ENCODE measurements at places on chromosomes 13 and 19. TPM values are rescaled to one million over a fixed set of nuclear protein-coding genes. Genes with fewer than 3 reads are reported as not detected.

DNA sequence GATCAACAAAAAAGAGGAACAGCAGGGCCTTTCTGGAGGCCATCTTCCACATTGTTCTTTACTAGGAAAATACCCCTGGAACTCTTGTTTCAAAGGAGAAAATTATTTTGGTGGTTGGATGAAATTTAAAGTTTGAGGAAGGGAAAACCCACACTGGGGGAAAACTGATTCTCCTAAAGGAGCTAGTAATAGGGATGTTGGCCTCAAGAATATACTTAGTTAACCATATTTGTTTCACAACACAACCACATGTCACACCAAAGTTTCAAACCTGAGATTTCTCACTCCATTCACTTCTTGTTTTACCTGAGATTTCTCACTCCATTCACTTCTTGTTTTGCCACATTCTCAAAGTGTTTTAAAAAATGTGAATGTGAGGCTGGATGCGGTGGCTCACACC lies 2.8 kb upstream of the EPSTI1 start:
- DNase-seq: no peak

DNA sequence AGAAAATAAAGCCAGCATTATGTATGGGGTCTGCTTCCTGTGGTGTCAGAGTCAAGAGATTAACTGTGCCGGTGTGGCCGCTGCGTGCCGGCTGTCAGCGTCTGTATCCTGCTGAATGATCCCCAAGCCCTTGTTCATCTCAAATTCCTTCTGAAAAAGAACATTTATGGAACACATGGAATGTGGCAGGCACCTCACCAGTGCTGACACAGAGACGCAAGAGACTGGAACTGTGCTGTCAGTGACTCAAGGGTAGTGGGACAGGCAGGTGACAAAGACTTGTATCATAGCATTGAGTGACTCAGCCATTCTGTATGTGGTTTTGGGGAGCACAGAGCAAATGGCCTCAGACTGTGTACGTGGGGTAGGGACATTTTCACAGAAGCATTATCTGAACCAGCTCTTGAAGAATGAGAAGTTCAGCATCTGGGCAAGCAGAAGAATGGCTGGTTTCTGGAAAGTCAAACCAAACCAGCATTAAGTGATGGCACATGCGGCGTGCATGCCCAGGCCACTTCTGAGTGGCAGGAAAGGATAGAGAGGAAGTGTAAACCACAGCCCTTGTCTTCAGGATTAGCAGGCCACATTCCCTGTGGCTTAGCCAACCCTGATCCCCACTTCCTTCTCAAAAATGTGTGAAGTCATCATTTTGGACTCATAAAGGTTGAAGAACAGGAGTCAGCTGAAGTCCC lies 54.0 kb upstream of the IRS2 start:
- no peak for DNase-seq

DNA sequence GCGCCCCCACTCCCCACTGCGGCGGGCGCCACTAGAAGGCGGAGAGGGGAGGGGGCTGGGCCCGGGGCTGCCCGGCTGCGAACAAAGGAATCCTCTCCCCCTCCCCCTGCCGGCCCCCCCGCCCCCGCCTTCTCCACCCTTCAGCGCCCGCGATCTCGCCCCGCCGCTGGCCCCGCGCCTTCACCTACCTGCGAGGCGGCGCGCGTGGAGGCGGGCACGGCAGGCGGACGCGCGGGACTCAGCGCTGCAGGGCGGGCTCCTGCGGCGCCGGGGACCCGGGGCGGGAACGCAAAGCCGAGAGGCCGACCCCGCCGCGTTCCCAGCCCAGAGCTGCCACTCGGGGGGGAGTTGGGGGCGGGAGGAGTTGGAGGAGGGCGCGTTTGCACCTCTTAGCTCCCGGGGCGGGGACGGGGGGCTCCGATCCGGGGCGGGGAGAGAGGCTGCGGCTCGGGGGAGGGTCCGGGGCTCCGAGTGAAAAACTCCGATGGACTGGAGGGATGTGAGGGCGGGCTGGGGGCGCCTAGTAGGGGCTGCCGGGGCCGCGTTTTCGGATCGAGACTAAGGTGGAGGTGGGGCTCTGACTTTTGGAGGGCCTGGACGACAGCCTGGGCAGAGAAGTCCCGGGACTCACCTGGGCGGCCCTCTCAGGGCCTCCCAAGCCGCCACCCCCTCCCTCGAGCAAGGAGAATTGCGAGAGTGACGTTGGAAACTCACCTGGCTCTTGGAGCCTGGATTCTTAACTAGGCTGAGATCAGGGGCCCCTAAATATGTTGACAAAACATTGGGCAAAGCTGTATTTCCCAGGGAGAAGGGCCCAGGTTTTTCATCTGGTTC lies at the start of gene FBN3:
Gene FBN3 (minus strand): TSS at position 332 of the 834 bp plus-strand sequence. CDS start 2,112 bp downstream, outside the sequence.
- DNase-seq: no peak

- DNase-seq: no peak
Measured at GRCh38 chr13:110560601-110561343, 750 bp downstream of the RAB20 start.

The IGSF23 gene
- not detected for total RNA-seq

The CCDC8 gene
- total RNA-seq: not detected

DNA sequence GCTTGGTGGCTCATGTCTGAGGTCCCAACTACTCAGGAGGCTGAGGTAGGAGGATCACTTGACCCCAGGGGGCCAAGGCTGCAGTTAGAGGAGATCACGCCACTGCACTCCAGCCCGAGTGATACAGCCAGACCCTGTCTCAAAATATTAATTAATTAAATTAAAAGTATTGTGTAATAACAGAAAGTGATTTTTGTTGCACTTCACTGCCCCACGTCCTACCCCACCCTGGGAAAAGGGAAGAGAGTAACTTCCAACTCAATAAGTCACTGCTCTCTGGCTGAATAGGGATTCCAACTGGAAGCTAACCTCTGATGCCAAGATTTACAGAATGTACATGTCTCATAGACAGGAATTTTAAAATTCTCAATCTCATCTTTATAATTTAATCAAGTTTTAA lies 47.2 kb downstream of the ZNF611 start:
- no peak for DNase-seq

The ZNF28 gene
- 27.2 TPM for total RNA-seq

GRCh38 chr13:48448285-48448958 lies 35.5 kb upstream of the LPAR6 start:
- DNase-seq: no peak

- no peak for DNase-seq
Measured at GRCh38 chr13:48443442-48444208, 30.7 kb upstream of the LPAR6 start.

- peak; percentile 92 for DNase-seq
Measured at GRCh38 chr19:39406656-39407409, at the start of gene ZFP36. Gene ZFP36, plus strand, starts transcription at chr19:39406847. Its CDS starts 58 bp downstream, at chr19:39406905.

GRCh38 chr19:12847159-12848139 lies 9.1 kb downstream of the MAST1 start:
- DNase-seq: peak; percentile 94

- no peak for DNase-seq
Measured at GRCh38 chr13:23592596-23592995, 22.4 kb downstream of the TNFRSF19 start.

The CYSLTR2 gene
- total RNA-seq: not detected

The LILRB1 gene
- total RNA-seq: not detected

The RPL18 gene
- 1,224 TPM for total RNA-seq

The ARHGEF7 gene
- 17.7 TPM for total RNA-seq

DNA sequence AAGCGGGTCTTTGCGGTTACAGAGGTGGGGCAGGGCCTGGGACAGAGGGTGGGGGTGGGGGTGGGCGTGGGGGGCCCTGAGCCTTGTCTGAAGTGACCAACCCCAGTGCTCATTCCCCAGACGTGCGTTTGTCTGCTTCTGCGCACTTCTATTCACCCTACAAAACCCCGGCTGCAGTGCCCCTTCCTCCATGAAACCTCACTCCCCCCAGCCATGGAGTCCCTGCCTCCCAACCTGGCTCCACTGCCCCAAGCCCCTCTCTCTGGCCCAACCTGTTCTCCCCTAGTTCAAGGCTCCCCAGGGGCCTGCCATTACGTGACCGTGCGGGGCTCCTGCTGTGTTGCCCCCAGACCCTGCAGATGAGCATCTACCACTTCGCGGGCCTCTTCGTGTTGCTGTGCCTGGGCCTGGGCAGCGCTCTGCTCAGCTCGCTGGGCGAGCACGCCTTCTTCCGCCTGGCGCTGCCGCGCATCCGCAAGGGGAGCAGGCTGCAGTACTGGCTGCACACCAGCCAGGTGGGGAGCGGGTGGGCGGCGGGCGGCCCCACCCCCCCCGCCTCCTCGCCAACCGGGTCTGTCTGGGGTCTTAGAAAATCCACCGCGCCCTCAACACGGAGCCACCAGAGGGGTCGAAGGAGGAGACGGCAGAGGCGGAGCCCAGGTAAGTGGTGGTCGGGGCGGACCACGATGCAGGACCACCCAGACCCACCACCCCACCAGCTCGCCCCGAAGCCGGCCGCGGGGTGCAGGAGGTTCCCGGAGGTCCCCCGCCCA lies 8.2 kb downstream of the GRIN3B start:
- no peak for DNase-seq

The ZNF98 gene
- not detected for total RNA-seq

The LILRB3 gene
- not detected for total RNA-seq

The ZIC2 gene
- 3.5 TPM for total RNA-seq

The GZMM gene
- total RNA-seq: 0.42 TPM

- DNase-seq: no peak
Measured at GRCh38 chr19:37763488-37763887, 15.9 kb downstream of the ZNF573 start.

DNA sequence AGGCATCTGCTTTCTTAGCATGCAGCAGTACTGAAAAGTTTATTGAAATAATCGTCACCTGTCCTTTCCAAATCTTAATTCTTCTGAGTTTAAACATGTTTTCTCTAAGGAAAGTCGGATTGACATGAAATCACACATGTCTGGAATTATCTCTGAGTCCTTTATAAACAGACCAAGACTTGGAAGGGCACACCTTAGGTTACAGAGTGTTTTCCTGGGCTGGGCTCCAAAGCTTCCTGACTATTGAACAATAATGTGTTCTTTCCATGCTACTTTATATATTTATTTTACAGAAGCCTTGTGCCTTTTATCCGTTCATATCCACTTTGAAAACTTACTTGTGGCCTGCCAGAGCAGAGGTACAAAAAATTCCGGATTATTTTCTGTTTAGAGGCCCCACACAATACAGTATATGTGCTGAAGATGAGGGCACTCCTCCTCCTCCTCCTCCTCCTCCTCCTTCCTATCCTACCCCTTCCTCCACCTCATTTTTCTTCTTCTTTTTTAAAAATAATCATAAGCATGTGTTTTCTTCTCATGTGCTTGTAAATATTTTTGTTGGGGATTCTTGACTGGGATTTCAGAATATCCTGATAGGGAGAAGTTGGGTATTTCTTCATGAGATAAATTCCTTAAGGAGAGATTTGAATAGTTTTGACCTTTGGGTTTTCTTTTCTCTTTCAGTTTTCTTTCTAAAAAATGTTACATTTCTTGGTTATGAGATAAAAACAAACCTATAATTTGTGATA lies 52.3 kb downstream of the LRCH1 start:
- DNase-seq: no peak

DNA sequence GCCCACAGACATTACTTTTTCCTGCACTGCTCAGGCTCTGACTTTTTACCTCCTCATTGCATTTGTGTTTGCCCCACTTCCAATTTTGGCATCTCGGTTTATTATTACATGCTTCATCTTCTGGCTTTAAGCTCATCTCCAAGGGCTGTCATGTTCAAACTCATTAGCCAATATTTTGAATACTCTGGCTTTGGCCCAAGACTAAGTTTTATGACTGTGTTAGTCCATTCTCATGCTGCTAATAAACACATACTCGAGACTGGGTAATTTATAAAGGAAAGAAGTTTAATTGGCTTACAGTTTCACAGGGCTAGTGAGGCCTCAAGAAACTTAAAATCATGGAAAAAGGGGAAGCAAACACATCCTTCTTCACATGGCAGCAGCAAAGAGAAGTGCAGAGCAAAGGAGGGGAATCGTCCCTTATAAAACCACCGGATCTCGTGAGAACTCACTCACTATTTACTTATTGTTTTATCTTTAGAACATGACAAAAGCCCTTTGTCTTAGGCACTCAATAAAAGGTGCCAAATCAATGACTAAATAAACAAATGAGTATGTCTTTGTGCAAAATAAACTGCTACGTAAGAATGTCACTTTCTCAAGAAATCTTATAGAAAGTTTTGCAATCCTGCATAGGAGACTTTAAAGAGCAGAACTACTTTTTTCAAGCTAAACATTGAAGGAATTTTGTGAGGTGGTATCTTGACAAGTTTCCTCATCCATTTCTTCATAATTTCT lies 233.4 kb upstream of the SPRY2 start:
- no peak for DNase-seq

DNA sequence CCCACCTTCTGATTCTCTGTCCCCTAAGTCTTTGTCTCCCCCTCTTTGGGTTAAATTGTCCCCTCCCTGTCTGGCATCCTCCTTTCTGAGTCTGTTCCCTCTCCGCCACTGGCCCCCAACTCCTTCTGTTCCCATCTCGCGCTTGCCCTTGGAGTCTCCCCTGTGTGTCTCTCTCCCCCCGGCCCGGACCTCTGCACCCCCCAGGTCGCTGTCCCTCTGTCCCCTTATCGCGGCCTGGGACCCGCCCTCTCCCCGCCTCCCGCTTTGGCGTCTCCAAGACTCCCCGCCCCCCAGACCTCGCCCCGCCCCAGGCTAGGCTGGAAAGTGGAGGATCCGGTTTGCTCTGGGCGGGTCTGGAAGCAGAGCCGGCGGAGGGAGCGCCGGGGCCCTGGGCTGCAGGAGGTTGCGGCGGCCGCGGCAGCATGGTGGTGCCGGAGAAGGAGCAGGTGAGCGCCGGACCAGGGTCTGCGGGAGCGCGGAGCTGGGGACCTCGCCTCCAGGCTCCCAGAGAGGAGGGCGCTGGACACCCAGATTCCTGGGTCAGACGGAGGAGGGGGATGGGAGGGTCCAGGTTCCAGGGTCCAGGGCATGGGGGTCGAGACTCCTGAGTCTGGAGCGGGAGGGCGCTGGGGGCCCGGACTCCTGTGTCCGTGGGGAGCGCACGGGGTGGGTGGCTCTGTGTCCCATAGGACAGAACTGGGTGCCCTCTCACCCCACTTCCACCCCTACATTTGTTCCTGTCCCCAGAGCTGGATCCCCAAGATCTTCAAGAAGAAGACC lies at the start of gene TRPM4:
Gene TRPM4 (plus strand): TSS at position 348 of the 780 bp plus-strand sequence. CDS start 75 bp downstream, at position 423.
- peak; percentile 98 for DNase-seq

- no peak for DNase-seq
Measured at GRCh38 chr13:59476366-59476765, 687.4 kb downstream of the DIAPH3 start.

- DNase-seq: no peak
Measured at GRCh38 chr19:33301900-33302174, 497 bp downstream of the CEBPA start.

GRCh38 chr19:14972676-14973075 lies 7.0 kb downstream of the SLC1A6 start:
- no peak for DNase-seq

The APOE gene
- 1.1 TPM for total RNA-seq

DNA sequence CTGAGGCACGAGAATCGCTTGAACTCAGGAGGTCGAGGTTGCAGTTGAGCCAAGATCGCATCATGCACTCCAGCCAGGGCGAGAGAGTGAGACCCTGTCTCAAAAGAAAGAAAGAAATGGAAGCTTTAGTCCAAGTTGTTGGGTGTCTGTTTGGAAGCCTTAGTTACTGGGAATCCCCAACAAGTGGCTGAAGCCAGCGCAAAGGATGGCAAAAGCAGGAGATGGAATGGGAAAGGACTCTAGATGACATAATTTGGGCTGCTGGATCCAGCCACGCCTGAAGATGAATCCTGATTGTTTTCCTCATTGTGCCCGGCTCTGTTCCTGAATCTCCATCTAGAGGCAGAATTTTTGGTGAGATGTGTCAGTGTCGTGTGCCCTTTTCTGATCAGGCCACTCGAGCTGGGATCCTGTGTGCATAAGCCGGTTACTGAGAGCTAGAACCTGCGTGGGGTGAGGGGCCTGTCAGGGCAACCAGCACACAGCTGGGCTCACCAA lies 18.1 kb downstream of the CEBPA start:
- no peak for DNase-seq

- no peak for DNase-seq
Measured at GRCh38 chr13:20704459-20705069, 1.1 kb downstream of the IL17D start.

GRCh38 chr13:31416066-31416465 lies 216.3 kb downstream of the B3GLCT start:
- DNase-seq: no peak
